ENCODE measurements at places on chromosomes 2 and 18.

- no peak for DNase-seq
Measured at GRCh38 chr2:163185160-163185559, 346.6 kb upstream of the KCNH7 start.

DNA sequence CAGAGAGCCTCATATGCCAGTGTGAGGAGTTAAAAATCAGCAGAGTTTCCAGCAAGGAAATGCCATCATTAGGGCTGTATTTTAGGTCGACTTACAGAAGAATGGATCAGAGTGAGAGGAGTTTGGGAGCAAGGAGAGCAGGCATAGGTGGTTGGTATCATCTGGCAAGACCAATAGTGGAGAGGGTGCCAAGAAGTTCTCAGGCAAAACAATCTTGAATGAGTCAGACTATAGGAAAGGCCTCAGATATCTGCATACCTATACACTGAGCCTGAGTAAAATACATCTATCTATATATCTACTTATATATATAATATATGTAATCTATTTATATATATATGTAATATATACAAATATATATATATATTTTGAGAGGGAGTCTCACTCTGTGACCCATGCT lies 57.3 kb downstream of the TMEFF2 start:
- DNase-seq = no peak

DNA sequence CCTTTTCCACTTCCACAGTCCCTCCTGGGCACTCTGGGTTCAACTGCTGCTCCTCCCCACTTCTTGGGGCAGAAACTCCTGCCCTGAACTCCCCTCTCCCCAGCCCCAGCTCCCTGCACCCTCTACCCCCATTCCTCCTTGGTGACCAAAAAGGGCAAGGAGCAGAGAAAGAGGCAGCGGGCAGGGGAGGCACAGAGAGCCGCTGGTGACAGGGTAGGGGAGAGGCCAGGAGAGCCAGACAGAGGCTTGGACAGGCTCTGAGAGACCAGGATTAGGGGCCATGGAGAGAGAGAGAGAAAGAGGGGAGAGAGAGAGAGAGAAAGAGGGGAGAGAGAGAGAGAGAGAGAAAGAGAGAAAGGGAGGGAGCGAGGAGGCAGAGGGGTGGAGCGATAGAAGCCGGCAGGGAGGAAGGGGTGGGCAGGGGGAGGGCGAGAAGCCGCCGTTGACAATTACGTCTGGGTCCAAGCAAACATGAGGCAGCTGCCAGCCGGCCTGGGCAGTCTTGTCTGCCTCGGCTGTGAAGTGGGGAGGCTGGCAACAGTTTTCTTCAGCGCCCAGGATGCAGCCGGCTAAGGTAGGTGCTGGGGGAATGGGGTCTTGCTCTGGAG lies at the start of gene KCNIP3:
TSS of gene KCNIP3 (plus strand) at position 468 of the 608 bp plus-strand sequence. CDS start at position 560, 92 bp downstream.
- no peak for DNase-seq

GRCh38 chr18:69490813-69491212 lies 90.1 kb downstream of the DOK6 start:
- DNase-seq = no peak

GRCh38 chr2:67309281-67309680 lies 87.9 kb upstream of the ETAA1 start:
- no peak for DNase-seq

GRCh38 chr2:240732911-240733622 lies 41.4 kb downstream of the AQP12A start:
- no peak for DNase-seq

DNA sequence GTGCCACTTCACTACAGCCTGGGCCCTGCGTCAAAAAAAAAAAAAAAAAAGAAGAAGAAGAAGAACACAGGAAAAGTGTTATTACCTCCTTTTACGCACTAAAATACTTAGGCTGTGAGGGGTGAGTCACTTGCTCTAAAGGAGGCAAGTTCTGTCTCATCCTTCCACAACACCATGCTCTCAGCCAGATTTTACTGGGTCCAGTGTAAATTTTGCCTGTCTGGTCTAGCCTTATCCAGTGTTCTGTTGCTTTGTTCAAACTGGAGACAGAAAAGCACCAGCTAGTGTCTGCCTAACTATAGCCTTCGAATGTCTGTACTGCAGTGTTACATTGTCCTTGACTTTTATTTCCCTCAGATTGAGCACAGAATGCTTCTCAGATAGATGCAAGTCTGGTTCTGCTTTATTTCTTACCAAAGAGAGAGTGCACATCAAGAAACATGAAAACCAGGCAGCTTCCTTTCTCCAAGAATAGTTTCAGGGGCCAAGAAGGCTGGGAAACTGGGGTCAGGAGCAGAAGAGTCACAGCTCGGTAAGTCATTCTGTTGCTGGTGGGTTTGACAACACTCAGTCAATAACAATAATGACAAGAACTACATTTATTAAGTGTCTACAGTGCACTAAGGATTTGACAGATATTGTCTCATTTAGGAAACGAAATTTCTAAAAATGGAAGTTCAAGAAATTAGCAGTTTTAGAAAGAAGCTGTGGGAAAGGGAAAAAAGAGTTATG lies 3.1 kb upstream of the MSGN1 start:
- no peak for DNase-seq

GRCh38 chr2:121748202-121748601 lies 7.2 kb upstream of the TSN start:
- DNase-seq = no peak

- DNase-seq = no peak
Measured at GRCh38 chr2:63676135-63676534, 87.4 kb downstream of the MDH1 start.

- no peak for DNase-seq
Measured at GRCh38 chr2:168948621-168949212, 47.6 kb downstream of the G6PC2 start.

DNA sequence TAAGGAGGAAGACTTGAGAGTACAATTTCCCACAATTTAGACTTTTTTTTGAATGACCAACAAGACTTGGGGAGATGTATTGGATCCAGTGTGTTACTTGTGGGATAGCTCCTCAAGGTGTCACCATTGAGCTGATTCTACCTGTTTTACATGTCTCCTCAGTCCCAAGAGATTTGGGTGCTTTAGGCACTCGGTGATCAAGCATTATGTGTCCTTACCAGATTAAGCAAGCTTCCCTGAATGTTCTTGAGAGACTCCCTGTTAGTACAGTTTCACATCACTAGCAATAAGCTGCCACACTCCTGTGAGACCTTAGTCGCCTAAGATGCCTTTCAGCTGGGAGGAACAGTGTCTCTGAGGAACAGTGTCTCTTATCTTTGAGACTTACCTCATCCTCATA lies 384.3 kb upstream of the SYT4 start:
- no peak for DNase-seq

GRCh38 chr2:107570876-107571275 lies 255.8 kb upstream of the RGPD4 start:
- no peak for DNase-seq

DNA sequence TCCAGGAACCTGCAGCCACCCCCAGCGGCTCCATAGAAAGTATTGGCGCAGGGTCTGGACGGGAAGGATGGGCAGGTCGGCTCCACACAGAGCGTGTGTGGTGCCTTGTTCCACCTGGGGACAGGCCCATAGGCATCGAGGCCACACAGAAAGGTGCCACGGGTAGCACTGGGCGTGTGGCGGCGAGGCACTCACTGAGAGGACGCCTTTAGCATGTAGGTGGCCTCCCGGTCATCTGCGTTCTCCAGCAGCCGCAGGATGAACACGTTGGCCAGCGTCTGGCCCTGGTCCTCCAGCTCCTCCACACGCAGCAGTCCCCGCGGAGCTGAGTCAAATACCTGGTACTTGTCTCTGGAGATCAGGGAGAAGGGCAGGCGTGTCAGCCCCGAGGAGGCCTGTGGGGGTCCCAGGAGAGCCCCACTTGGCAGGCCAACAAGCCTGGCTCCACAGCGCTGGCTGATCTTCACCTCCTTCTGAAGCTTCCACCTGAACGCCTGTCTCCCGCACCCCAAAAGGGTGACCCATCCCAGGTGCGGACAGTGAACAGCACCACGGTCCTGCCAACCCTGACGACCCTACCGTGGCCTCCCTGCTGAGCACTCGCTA lies 13.2 kb downstream of the SNORC start:
- DNase-seq = no peak

- DNase-seq = no peak
Measured at GRCh38 chr2:14433946-14434495, 198.5 kb upstream of the LRATD1 start.

DNA sequence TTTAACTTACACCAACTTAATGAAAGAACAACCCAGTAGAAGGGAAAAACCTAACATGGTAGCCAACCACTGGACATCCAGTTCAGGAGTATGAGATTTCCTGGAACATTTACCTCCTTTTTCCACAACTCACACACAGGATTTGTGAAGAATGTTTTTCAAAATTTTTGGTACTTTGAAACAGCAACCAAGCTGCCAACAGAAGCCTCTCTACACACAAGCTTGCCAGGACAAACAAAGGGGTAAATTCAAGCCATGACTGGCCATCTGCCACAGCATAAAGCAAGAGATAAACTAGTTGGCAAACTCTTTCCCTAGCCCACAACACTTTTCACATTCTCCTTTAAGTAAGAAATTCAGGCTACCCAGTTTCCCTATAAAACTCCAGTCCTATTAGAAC lies 21.4 kb downstream of the MGAT4A start:
- DNase-seq = no peak

GRCh38 chr2:48943436-48943835 lies 187.9 kb upstream of the LHCGR start:
- DNase-seq = no peak

DNA sequence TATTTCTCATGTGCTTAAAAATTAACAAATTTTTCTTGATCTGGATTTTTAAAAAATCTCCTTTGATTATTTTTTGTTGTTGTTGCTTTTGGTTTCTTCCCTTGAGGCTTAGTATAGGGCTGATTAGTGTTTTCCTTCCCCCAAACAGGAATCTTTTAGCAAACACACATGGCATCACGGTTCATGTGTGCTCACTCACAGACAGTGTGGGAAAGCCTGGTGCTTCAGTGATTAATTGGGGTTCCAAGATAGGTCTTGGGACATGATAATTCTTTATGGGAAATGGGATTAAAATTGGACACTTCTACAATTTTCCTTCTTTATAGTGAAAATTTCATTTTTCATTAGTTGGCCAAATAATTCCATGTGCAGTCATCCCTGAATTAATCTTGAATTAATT lies 153.9 kb upstream of the SOX11 start:
- no peak for DNase-seq

GRCh38 chr2:219384859-219385258 lies 2.9 kb downstream of the DNPEP start:
- DNase-seq = no peak

- DNase-seq = no peak
Measured at GRCh38 chr18:77086034-77086433, 46.5 kb downstream of the MBP start.

GRCh38 chr2:15736396-15737180 lies 144.9 kb downstream of the DDX1 start:
- no peak for DNase-seq

DNA sequence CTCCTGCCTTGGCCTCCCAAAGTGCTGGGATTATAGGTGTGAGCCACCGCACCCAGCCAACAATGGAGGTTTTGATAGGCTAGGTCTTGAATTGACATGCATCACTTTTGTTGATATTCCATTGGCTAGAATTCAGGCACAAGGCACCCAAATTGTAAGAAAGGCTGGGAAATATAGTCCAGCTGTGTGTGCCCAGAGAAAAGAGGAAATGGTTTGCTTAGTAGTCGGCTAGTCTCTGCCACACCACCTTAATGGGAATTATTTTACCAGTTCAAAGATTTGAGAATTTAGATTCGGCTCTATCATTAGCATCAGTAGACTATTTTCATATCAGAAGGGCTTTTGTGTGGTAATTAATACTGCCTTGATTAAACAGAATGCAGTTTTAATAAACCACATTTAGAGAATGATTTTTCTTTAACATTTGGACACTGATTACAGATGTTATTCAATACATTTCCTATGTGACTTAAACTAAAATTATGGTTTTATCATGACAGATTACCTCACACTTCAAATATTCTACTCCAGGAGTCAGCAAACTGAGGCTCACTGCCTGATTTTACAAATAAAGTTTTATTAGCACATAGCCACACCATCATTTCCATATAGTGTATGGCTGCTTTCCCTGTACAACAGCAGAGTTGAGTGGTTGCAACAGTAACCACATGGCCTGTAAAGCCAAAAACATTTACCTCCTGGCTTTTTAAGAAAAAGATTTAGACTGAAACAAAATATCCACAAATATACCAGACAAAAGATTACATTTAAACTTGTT lies 27.4 kb downstream of the DBI start:
- no peak for DNase-seq

DNA sequence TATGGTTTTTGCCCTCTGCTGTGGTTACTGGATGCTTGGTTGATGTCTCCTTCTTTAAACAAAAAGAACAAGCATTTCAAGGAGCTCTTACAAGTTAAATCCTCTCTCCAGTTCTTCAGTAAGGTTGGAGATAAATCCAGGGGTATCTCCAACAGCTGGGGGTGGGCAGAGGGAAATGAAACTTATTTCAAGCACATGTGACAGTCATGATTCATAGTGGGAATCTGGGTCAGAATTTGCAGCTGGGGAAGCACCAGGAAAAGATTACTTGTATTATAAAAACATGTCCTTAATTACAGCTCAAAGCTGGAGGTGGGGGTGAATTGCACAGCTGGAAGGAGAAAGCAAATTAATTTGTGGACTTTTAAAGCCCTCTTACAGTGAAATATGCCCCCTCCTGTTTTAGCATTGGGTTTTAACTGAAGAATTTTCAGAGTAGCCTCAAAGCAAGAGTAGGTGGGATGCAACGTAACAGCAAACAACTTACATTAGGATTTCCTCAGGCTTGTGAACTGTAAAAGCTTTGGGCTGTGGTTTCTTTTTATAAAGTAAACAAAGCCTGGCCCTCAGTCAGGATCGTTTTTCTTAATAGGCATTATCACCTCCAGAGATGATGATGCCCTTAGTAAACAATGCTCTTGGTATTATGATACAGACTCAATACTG lies 596.4 kb downstream of the NYAP2 start:
- DNase-seq = no peak

- DNase-seq = no peak
Measured at GRCh38 chr18:7740821-7741220, 173.7 kb downstream of the PTPRM start.

- DNase-seq = no peak
Measured at GRCh38 chr2:190159453-190159852, 96.9 kb upstream of the MSTN start.

GRCh38 chr2:213068676-213069359 lies 82.6 kb downstream of the IKZF2 start:
- no peak for DNase-seq

Data from stimulated activated CD4-positive, alpha-beta T cell treated with anti-CD3 and anti-CD28 coated beads, TNF-alpha, amount 100 ng/mL, for 48 hours (primary cell).